ENCODE measurements at places on chromosomes 1 and 21.

DNA sequence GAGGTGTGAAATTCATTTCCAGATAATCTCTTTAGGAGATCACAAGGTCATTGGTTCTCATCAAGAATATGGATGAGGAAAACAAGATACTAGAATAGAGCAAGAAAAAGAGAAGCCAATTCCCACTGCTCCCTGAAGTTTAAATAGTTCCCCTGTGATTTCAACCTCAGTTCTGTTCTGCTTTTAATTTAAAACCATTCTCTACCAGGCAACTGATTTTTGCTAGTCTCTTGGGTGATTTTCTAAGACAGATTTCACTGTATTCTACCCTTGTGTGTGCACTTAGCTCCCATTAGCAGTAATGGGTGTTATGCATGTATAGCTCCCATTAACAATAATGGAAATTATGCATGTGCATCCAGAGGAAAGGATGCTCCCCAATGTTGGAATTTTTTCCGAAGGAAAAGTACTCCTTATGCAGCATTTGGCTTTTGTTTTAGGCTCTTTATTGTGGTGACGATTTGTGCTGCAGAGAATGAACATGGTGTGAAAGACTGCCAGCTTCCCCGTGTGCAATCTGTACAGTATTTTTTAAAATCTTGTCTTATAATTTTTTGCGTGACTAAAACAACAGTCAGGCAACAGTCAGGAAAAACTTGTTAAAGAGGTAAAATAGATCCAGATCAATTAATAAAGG lies 144.0 kb upstream of the ZRANB2 start:
- DNase-seq = no peak

DNA sequence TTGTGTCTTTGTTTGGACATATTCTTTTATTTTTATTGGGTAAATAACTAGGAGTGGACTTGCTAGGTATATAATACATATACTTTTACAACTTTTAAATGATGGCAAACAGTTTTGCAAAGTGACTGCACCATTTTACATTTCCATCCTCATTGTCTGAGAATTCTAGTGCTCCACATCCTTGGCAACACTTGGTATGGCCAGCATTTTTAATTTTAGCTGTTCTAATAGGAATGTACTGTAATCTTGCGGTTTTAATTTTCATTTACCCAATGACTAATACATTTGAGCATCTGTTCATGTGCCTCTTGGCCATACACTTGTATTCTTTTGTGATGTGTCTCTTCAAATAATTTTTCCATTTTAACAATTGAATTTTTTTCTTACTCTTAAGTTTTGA lies 37.0 kb upstream of the ATP6V1G3 start:
- no peak for DNase-seq

DNA sequence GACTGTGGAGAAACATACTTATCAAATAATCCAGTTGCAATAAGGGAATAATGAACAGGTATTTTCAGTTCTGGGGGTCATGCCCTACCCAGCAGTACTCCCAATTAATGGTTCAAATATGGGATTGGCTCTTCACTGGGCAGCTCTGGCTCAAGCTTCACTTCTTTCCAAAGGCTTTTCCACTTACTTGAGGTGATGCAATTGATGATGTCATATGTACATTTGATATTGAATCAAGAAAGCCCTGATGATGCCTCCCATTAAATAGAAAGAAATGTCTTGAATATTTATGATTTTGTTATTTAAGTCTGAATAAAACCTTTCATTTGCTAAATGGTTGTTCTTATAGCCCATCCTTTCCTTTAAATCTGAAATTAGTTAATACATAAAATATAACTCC lies 789.9 kb downstream of the USP25 start:
- DNase-seq = no peak

GRCh38 chr1:89698624-89699023 lies 65.7 kb downstream of the LRRC8C start:
- peak; percentile 37 for DNase-seq

DNA sequence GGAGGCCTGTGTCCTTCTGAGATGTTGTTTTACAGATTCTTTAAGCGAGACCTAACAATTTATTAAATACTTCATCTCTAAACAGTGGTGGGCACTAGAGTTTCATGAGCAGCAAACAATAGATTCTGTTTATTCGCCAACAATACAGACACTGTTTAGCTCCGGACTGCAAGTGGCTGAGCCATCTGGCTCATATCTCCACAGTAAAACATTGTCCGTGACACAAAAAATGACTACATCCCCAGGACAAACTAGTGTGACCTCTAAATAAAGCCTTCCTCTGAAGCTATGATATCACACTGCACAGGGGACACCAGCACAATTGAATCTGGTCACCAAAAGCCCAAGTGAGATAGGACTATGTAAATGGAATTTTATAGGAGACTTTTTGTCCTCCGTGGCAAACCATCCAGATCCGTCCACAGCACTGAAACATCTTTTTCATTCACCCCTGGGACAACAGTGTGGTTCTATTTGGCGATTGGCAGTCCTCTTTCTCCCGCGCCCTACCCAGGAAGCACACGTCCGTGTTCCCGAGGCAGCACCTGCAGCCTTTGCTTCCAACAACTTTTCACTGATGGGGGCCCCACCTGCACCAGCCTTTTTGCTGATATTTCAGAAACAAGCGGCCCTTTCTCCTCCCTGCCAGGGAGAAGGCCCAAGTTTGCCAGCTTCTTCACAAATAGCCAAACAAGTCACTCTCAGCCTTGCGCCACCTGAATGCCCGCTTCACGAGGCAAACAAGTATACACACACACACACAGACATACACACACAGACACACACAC lies 47.4 kb downstream of the OLIG1 start:
- DNase-seq = no peak

DNA sequence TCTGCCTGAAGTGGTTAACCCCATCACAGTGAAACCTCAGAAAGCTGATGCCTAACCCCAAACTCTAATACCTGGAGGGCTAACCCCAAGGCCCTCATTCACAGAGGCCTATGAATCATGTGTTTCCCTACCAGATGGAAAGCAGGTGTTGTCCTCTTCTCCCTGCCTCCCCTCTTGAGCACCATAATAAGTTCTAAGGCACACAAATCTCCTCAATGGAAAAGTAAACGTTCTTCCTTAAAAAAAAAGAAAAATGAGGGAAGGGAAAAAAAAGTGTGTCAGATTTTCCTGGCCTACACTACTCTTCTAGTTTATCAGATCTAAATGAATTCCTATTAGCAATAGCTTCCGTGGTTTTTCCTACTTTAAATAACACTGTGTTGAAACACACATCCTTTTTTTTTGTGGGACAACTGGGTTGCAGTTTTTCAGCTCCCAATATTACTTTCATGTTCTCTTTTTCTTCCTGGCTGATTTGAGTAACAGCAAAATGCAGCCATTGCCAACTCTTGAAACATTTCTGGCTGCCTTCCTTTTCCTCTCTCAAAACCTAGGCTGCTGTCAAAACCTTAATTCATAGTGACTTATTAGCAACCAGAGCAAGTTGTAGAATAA lies 43.2 kb downstream of the SLC44A3 start:
- no peak for DNase-seq

DNA sequence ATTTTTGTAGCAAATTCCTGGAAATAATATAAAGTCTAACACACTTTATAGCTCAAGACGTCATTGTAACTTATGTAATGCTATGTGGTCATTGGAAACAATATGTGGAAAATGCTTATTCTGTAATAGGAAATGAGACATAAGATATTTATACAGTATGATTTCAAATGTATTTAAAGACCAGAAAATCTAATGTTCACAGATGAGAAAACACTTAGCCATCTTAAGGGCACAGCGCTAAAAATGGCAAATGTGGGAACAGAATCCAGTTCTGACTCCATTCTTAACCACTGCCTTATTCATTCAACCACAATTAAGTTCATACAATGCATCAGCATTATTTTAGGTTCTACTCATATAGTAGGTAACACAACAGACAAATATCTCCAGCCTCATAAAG lies 12.5 kb downstream of the CSDE1 start:
- no peak for DNase-seq

- DNase-seq = no peak
Observed at GRCh38 chr1:207813946-207814345, 62.1 kb downstream of the CD46 start.

GRCh38 chr1:69852151-69852550 lies 284.4 kb downstream of the LRRC7 start:
- DNase-seq = no peak

All from CD4-positive, alpha-beta T cell treated with Interleukin-15 for 4 hours (primary cell).